ENCODE measurements at places on chromosomes 2 and 18.

DNA sequence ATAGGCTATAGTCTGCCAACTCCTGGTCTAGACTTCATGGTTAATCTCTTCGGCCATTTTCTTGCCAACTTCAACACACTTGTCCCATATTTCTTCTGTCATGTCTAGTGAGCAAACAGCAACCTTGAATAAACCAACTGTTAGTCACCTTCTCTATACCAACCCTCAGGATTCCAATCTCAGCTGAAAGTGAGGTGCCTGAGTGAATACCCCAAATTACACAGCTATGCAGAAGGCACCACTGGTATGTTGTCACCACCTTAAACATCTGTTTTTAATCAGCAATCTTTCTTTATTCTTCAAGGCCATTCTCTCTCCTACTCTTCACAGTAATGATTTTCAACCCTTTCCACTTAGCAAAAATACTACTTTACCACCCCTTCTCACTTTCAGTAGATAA is 39.3 kb downstream of the THOC1 start:
- no peak for DNase-seq

DNA sequence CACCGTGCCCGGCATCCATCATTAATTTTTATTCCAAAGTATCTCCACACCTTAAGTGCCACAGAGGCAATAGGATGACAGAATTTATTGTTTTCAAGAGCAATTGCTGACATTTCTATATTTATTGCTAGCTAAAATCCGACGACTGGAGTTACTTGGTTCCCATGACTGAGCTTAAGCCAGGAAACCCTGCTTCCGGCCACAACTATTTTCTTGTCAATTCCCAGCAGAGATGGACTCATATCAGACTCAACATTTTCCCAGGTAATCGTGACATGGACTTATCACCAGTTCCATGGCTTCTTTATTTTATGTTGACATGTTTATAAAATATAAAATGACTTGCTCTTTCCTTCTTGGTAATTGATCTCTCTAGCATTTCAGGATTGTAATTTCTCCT is 20.6 kb upstream of the DCDC2C start:
- DNase-seq, result no peak

- DNase-seq, result no peak
Observed at GRCh38 chr2:109320195-109320922, 191.4 kb downstream of the SH3RF3 start.

DNA sequence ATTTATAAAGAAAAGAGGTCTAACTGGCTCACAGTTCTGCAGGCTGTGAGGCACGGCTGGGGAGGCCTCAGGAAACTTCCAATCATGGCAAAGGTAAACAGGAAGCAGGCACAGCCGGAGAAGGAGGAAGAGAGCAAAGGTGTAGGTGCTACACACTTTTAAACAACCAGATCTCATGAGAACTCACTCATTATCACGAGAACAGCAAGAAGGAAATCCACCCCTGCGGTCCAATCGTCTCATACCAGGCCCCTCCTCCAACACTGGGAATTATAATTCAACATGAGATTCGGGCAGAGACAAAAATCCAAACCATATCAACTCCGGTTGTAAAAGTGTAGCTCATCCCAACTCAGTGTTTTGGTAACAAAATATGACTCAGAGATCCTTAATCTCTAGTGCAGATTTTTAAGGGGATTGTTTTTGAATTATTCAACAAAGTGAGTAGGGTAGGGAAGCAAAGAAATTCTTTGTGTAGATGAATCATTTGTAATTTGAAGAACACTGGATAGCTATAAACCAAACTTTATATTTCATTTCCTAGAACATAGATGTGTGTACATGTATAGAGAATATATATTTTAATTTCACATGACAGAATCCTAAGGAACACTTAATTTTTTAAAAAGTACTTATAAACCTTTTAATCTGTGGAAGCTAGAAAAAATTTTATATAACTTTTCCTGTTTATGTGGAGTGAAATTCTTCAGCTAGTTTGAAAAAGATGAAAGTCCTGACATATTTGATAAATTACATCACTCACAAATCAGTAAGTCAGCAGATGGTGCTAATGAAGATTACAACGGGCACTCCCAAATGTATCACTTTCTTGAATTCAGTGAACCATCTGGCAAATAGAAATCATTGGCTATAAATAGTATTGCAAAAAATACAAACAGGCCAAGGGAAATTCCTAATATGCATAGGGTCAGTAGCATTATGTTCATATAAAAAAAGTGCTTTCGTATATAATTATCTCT is 130.1 kb downstream of the OLA1 start:
- DNase-seq, result no peak

GRCh38 chr2:63553049-63553448 is 35.2 kb downstream of the WDPCP start:
- no peak for DNase-seq

DNA sequence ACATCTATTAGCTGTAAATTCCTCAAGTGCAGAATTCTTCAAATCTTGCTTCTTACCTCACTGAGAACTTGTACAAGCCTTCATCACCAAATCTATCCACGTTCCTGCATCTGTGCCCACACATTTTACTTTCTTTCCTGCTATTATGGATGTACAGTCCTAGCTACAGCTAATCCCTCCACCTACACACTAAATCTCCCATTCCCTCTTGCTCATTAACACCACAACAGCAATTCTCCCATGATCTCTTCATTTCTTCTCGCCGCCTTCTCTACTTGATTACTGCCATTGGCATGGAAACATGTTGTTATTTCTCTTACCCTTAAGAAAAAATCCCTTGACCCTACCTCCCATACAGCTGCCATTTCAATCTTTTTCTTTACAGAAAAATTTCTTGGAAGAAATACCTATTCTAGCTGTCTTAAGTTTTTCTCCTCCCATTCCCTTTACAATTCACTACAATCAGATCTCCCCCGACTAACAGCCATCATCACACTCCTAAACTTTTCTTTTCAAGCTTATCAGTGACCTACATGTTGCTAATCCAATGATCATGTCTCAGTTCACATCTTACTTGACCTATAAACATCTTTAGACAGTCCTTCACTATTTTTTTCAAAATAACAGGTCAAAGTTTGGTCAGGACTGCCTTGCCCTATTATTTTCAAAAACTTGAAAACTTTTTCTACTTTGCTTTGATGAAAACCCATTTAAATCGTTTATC is 41.0 kb downstream of the ROCK2 start:
- no peak for DNase-seq

GRCh38 chr2:48914477-48915089 is 159.1 kb upstream of the LHCGR start:
- no peak for DNase-seq

GRCh38 chr2:83191316-83191715 is 1267.8 kb downstream of the SUCLG1 start:
- DNase-seq, result no peak

DNA sequence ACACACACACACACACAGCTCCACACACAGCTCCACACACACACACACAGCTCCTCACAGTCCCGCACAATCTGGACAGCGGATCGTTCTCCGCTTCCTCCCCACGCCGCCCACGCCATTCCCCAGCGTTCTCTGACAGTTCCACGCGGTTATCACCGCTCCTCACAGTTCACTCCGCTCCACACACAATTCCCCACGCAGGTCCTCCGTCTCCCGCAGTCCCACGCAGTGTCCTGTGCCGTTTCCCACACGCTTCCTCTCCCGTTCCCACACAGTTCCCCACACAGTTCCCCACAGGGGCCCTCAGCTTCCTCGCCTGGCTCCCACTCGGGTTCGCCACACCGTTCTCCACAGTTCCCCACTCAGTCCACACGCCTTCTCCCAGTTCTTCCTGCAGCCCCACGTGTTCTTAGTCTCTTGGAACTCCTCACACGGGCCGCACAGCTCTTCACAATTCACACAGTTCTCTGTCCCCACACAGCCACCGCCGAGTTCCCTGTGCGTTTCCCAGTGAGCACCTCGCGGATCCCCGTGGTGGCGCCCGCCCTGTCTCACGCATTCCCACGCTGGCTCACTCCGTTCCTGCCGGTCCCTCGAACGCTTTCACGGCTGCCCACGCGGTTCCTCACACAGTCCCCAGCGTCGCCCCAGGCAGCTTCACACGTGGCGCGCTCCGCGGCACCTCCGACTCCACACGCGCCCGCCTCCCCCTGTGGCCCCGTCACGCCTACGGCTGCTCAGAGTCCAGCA is 38.4 kb downstream of the KIF1A start:
- no peak for DNase-seq

GRCh38 chr2:38039121-38039910 is 36.6 kb downstream of the CYP1B1 start:
- no peak for DNase-seq

DNA sequence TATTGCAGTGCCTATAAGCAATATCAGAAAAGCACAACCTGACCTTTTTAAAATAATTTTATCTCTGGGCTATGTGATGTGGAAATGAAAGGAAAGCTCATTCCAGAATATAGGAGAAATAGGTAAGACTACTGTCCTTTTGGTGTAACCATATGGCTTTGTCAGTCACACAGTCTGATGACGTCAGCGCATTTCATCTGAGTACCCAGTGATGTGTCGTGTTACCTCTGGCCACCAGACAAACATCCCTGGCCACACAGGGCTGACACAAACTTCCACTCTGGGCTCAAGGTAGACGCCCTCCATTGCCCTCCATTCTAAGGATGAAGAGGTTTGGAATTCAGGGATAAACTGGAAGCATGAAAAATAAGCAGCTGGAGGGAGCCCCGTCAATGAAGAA is 506.7 kb downstream of the CMPK2 start:
- no peak for DNase-seq

Data from activated CD8-positive, alpha-beta memory T cell treated with anti-CD3 and anti-CD28 coated beads for 4 hours (primary cell).